ENCODE measurements at places on chromosomes 7 and 10.
A peak's percentile ranks its signal among the peaks of the same experiment; 100 is the strongest.

GRCh38 chr10:100717166-100717565 lies 28.2 kb upstream of the PAX2 start:
- DNase-seq: no peak

DNA sequence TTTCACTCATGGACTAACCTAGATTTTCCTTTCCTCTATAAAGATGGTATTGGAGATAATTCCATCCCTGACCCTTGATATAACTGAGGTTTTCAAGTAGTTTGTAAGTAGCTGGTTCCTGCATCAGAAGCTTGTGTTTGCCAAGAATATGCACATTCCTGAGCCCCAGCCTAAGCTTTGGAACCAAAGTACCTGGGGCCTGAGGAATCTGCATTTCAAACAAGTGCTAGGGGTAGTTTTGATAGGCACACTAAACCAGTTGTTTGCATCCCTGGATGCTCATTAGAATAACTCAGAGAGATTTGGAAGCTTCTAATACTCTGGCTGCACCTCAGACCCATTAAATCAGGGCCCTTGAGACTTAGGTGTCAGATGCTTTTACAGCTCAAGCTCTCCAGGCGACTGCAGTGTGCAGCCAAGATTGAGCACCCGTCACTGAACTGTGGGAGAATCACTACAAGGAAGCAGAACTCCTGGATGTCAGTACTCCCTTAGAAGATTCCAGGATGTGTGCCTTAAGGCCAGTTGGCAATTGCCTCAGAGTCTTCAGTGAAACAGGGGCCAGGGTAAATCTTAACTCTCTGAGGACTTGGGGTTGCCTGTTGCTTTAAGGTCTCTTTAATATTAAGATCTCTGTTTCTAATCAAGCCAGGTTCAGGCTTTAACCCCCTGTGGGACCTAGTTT lies 565.0 kb downstream of the REEP3 start:
- DNase-seq: no peak

DNA sequence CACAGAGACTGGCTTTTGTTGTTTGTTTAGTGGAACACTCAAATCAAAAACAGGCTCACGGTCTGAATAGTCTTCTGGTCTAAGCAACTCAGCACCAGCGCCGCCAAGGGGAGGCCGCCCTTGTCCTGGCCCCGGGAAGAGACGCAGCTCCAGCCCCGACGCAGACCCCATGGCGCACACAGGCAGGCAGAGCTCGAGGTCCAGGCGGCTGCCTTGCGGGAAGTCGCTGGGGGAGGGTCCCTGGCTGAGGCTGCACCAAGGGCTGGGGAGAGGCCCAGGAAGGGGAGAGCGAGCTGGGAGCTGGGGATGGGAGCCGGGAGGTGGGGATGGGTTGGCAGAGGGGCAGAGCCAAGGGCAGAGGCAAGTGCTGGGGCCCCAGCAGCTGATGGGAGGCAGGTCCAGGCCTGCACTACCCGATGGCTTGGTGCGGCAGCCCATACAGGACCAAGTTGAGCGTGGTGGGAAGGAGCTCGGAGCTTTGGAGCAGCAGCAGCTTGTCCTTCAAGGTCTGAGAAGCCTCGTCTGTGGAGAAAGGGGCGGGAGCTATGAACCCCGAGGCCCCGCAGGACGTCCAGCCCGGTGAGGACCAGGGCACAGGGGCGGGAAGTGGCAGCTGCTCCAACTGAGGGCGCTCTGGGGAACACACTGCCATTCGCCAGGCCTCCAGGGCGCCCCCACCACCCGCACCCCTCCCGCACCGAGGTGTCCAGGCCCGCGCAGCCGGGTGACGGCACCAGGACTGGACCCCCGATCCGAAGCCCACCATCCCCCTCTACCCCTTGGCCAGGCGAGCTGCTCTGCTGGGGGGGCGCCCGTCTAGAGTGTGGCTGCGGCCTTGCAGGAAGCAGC lies 22.7 kb upstream of the NKX6-2 start:
- no peak for DNase-seq

DNA sequence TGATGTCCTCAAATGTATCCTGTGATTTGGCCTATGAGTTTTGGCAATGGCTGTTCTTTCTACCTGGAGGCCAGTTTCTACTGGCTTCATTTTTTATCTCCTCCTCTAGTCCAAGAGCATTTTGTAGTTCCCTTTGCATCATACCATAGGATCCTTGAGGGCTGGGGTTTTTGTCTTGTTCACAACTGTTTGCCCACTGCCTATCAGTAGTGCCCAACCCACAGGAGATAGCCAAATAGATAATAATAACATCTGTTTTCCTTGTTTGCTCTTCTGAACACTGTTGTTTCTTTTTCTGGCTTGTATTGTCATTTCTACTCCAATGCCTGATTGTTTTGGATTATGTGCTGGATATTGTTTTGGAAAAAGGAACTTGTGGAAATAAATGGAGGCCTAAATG lies 3.4 kb downstream of the CDK1 start:
- no peak for DNase-seq

GRCh38 chr7:116614499-116615262 lies 57.3 kb upstream of the MET start:
- no peak for DNase-seq

DNA sequence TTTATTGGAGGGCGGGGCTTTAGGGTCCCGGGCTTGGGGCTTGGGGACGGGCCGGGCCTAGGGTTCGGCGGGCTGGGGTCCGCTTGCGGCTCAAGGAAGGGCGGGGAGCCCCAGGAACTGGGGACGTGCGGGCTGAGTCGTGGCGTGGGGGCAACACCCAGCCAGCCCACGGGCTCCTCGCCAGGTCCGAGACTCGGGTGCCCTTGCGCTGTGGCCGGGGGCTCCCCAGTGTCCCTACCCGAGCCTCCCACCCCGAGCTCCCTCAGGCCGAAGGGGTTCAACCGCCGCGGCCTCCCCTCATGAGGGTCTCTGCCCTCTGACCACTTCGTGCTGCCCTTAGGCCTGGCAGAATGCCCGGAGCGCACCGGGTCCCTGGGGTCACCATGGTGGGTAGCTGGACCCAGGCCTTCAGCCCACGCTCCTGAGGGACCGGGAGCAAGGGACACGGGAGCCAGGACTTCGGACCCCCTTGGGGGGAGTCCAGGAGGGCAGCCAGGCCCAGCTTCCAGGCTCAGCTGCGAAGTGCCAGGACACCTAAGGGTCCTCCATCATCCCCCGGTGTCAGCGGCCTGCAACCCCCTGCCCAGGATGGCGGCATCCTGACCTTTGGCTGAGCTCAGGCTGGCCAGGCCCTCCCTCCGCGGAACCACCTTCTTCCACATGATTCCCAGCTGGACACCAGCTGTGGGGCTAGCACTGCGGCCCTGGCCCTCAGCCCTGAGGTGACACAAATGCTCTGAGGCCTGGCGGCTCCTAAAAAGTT lies 524 bp upstream of the FUOM start:
- DNase-seq: no peak

- DNase-seq: no peak
Measured at GRCh38 chr7:16741676-16742075, 11.9 kb upstream of the TSPAN13 start.

DNA sequence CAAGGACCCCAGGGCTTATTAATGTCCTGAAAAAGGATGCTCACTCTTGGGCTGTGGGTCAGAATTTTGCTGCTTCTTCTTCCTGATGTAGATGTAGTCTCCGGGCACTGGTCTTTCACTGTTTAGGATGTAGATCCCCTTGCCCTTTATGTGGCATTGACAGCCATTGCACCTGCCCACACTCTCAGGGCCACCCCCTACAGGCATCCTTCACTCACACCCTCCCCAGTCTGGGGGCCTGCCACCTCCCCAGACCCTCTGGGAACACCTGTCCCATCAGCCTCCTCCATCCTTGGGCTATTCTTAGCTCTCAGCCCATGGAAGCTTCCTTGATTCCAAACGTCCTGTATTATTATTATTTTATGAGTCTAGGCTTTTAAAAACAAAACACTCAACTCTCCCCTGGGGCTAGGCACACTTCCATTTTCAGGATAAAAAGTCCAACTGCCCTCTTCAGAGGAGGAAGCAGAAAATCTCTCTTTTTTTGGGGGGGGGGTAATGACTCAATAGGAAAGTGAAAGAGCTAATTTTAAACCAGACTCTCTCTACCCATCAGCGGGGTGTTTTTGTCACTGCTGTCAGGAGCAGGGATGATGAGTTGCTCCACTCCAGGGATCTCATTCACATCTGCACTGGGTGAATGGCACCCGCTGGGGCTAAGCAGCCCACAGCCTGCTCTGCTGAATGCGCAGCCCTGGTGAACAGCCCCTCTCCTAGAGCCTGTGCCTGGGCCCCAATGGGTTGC lies 11.5 kb upstream of the KLRG2 start:
- DNase-seq: no peak

- no peak for DNase-seq
Measured at GRCh38 chr7:130270947-130271800, 4.5 kb downstream of the CPA2 start.

GRCh38 chr7:87322912-87323311 lies 22.6 kb upstream of the CROT start:
- no peak for DNase-seq

DNA sequence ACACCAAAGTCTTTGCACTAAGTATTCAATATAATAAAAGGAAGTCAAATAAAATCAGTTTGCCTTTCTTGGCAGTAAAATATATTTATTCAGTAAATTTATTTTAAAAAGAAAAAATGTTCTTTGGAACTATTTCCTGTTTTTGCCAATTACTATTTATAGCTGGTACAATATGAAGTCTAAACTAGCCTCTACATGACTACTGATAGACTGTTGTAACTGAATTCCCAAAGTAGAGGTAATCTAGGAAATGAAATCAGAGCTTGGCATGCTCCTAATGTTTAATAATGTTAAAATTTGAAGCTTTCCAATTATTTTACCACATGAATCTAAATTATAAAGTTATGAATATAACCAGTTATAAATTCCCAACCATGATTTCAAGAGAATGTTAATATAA lies 385.5 kb downstream of the SEMA3D start:
- DNase-seq: no peak

DNA sequence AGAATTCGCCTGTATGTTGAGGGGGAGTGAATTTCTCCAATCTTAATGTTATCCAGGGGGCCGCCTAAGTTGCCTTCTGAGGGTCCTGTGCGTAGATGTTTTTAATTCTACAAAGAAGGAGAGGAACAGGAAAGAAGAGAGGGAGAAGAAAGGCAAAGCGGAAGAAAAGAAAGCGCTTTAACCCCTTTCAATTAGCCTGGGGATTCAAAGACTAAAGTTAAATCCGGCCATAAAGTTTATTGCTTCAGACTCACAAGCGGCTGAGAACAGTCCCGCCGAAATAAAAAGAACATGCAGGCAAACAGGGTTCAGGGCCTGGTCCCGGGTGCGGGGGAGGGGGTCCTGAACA lies 4.5 kb downstream of the HOXA5 start:
- no peak for DNase-seq

GRCh38 chr7:92763636-92764423 lies 72.5 kb downstream of the CDK6 start:
- peak; percentile 75 for DNase-seq

All from HFF-Myc (cell line).